ENCODE measurements at places on chromosomes 13 and 19.

DNA sequence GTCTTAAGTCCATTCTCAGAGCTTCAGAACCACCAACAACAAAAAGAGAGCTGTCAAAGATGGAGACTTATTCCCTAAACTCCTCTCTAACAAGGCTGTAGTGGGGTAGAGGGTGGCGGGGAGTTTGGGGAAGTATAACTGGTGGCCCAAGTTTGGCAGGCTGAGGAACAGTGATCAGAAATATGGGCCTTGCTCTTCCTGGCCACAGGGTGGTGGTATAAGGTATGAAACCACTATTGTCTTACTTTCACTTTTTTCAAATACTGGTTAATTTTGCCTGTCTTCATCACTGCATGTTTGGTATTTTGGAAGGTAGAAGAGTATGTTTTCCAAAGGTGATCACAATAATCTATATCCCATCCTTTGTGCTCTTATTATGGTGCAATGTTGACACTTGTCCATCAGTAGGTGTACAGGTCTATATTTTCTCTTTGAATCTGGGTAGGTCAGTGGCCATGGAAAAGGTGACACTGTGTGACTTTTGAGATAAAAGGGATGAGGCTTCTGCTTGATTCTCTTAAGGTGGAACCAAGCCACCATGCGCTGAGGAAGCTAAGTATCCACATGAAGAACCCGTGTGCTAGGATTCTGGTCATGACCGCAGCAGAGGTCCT is 23.2 kb upstream of the GPC5 start:
- peak; percentile 85 for DNase-seq

DNA sequence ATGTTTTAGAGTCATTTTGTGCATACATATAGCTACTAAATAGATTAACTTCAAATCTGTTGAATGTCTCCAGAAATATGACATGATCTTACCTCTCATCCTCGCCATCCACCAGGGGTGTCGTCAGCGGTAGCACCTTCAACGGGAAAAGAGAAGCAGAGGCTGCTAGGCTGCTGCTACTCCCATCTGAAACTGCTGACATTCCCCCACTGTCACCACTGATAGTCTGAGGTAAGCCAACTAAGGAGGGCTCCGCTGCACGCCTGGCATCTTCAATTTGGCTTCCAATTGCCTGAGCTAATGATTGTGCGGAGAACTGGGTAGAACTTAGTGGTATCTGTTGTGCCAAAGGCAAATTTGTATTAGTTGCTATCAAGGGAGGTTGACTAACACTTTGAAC is 3.1 kb downstream of the TSC22D1 start:
- no peak for DNase-seq

- no peak for DNase-seq
Measured at GRCh38 chr19:8030960-8031359, 21.6 kb upstream of the CCL25 start.

- peak; percentile 67 for DNase-seq
Measured at GRCh38 chr19:13022111-13022858, 27.0 kb downstream of the NFIX start.

- no peak for DNase-seq
Measured at GRCh38 chr13:111485491-111486250, 165.2 kb downstream of the TEX29 start.

Data from Kasumi-1 (cell line).